HCT116 (cell line): ENCODE measurements at places on chromosomes 12 and 14. TPM values are rescaled to one million over a fixed set of nuclear protein-coding genes. Genes with fewer than 3 reads are reported as not detected.

C12orf50 gene
- not detected for total RNA-seq

GRCh38 chr12:2769866-2770533 is 24.8 kb upstream of the FKBP4 start:
- no peak for DNase-seq

KANSL2 gene
- 41.6 TPM for total RNA-seq

GRCh38 chr12:46227616-46228015 is 41.2 kb downstream of the SLC38A1 start:
- DNase-seq = no peak

- DNase-seq = no peak
These were observed 53.0 kb downstream of the ATF7IP start for GRCh38 chr12:14418451-14418890.

- no peak for DNase-seq
These were observed 916 bp upstream of the PAWR start for GRCh38 chr12:79691511-79692248.

- no peak for DNase-seq
These were observed 16.8 kb downstream of the PELI2 start for GRCh38 chr14:56135001-56135400.

DNA sequence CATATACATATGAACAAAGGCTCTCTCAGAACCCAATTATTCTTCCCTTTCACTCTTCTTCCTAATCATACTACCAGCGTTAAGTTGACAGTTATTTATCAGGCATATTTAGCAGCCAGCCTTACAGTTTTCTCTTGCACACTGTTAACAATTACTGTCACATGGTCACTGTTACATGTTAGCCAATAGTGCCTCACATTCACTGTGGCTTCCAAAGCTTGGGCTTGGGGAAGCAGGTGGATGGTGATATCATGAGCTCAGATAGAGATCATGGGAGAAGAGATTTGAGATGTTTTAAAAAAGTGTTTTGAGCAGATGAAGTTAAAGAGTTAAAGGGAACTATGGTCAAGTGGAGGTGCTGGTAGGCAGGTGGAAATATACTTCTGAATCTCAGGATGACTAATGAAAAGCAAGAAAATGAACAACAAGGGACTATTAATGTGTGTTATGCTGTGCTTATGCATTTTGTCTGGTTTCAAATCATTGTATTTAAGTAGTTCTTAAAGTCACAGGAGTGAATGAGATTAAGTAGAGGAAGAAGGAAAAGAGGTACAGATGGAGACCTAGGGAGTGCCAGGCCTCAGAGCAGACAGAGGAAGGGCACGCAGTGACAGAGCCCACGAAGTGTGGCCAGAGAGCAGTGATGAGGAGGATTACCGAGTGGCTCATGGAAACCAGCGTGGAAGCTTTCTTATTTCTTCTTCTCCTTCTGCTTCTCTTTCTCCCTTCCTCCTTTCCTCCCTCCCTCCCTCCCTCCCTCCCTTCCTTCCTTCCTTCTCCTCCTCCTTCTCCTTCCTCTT is 39.6 kb downstream of the BICD1 start:
- no peak for DNase-seq

GRCh38 chr12:102426599-102427542 is 53.5 kb downstream of the IGF1 start:
- no peak for DNase-seq

GRCh38 chr14:104926619-104927431 is 2.1 kb downstream of the PLD4 start:
- no peak for DNase-seq

ACSS3 gene
- total RNA-seq = 0.30 TPM

ACOT6 gene
- not detected for total RNA-seq

DNA sequence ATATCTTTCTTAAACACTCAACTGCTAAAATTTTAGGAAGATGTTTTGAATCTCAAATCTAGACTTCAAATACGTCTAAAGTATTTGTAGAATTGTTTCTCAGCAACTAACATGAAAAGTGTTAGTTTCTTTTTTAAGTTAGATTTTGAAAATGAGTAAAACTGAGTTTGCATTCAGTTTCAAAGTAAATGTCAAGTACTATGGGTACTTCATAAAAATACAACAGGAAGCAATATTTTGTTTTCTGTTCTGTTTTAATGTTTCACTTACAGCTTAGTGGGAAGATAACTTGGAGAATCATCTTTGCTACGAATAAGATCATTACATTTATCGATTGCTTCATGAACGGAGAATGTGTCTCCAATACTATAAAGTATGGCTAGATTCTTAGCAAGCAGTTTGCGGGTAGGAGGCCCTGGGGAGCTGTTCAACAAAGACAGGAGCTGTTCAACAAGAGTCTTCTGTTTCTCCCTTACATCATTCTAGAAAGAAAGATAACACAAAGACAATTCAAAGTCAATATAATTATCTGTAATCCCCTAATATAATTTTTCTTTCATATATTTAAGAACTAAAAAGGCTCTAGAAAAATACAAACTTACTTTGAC is 20.2 kb downstream of the HEATR5A start:
- no peak for DNase-seq

CLEC6A gene
- total RNA-seq = not detected

- no peak for DNase-seq
These were observed 108.0 kb downstream of the AEBP2 start for GRCh38 chr12:19547271-19547671.

GRCh38 chr14:61444215-61444768 is 122.9 kb downstream of the PRKCH start:
- DNase-seq = no peak

DNA sequence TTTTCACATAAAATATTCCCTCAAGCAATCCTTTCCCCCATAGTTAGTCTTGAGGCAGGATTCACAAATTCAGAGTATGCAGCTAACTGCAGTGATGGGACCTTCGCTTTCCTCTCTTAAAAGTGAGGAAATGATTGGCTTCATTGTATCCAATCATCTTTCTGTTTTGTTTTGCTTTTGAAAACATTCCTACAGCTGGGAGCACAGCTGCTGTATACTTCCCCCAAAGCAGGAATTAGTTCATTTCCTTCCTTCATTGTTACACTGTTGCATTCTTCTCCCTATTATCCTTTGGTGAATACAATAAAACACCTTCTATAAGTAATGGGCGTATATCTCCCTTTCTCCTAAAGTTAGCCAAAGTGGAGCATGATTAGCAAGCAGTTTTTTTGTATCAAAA is 9.4 kb upstream of the GAS2L3 start:
- no peak for DNase-seq

- DNase-seq = no peak
These were observed 85.7 kb downstream of the MIA2 start for GRCh38 chr14:39319381-39319780.

TAS2R13 gene
- 0.91 TPM for total RNA-seq

OR6C2 gene
- total RNA-seq = not detected

C14orf132 gene
- total RNA-seq = 3.4 TPM

- no peak for DNase-seq
These were observed 147.9 kb upstream of the NCOR2 start for GRCh38 chr12:124715121-124715990.

CYP27B1 gene
- total RNA-seq = 11.6 TPM

IL22 gene
- total RNA-seq = not detected

GRCh38 chr14:99270458-99271220 is 1.4 kb downstream of the BCL11B start:
- no peak for DNase-seq

CCDC196 gene
- not detected for total RNA-seq

DNA sequence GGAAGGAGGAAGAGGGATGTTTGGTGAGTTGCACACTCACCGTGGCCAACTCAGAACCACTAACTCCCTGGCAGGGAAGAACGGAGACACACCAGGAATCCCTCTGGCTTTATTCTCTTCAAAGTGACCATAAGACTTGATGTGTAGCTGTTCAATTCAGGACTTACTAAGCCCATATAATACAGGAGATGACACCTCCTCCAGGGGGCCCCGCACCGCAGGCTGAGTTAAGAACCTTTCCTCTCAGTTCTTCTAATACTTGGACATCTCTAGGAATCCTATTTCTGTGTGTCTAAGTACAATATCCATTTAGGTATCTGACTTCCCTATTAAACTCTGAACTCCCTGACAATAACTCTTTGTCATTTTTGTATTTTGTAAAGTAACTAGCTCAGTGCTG is 49.5 kb downstream of the DCAF4 start:
- no peak for DNase-seq

SCN8A gene
- 7.1 TPM for total RNA-seq

NRXN3 gene
- total RNA-seq = not detected

GRCh38 chr12:69872804-69873203 is 47.8 kb downstream of the MYRFL start:
- DNase-seq = no peak

DNA sequence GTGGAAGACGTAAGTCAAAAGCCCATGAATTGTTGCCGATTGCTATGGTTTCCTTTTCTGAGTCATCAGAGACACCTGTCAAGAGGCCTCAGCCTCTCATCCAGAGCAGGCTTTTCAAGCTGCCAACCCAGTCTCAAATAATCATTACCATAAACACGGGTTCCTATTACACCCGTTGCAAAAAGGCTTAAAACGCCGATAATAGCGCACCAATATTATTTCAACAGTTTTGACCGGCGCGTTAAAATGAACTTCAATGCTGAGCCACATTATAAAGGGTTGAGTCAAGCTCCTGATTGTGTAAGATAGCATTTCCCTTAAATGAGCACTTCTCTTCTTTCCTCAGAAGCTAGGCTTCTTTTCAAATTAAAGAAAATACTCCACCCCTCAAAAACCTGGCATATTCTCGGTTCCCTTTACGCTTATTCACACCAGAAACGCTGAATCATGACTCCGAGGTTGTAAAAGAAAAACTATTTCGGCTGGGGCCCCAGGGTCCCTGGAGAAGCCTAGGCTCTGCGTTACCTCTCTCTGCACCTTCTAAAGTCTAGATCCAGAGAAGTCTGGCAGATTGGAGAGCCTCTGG is 1.4 kb downstream of the TMTC1 start:
- DNase-seq = no peak

TAS2R42 gene
- total RNA-seq = not detected
